ENCODE measurements at places on chromosomes 5 and 9.

- DNase-seq = no peak
These were observed 165.6 kb upstream of the FSTL4 start for GRCh38 chr5:133777951-133778350.

DNA sequence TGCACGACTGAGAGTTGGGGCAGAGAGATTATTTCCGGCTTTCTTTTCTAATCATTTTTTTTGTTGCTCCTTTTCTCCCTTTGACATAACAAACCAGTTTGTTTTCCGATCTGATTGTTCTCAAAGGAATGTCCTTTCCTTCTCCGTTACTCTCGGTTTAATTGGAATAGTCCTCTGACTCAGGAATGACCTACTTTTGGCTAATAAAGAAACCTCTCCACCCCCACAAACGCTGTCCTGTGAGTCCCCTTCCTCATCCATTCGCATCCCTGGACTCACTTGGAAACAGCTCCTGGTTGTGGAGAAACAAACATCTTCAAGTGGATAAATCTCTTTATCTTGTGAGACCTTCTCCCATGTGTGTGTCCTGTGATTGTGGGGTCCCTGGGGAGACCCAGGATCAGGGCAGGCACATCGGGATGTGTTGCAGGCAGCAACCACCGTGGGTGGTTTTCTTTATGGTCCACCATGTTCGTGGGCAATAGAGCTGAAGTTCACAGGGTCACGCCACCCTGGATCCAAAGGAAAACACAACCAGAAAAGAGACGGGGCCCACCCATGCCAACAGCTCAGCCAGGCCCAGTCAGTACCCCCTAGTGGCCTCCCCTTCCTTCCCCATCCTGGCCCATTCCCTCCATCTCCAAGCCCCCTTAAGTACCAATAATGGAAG lies 45.2 kb upstream of the NEK6 start:
- DNase-seq = no peak

DNA sequence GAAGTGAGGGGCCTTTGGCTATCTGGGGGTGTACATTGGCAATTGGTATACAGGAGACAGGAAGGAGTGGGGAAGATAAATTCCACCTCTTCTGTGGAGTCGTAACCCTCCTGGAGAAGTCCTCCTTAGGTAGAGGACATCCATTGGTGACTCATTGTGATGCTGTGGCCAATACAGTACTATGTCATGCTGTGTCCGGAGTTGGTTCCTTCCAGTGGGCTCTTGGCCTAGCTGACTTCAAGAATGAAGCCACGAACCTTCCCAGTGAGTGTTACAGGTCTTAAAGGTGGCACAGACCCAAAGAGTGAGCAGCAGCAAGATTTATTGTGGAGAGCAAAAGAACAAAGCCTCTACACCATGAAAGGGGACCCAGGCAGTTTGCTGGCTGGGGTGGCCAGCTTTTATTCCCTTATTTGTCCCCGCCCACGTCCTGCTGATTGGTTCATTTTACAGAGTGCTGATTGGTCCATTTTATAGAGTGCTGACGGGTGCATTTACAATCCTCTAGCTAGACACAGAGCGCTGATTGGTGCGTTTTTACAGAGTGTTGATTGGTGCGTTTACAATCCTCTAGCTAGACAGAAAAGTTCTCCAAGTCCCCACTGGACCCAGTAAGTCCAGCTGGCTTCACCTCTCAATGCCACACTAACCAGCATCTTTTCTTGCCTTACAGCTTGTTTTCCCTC lies 37.3 kb upstream of the FBP1 start:
- no peak for DNase-seq

DNA sequence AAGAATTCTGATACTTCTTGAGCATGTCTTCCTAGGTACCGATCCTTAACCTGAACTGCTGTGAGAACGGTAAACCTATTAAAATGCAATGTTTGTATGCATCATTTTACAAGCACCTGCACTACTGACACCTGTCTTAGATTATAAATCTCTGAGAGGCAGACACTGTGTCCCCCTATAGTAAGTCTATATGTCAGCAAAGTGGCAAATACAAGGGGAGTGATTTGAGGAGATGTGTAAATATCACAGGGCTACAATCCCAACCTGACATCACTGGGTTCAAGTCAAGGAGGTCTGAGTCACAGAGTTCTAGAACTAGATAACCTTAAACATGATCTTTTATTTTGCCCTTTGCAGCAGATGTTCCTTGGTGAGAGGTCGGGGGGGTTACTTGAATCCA lies 64.1 kb downstream of the ANKH start:
- DNase-seq = no peak

DNA sequence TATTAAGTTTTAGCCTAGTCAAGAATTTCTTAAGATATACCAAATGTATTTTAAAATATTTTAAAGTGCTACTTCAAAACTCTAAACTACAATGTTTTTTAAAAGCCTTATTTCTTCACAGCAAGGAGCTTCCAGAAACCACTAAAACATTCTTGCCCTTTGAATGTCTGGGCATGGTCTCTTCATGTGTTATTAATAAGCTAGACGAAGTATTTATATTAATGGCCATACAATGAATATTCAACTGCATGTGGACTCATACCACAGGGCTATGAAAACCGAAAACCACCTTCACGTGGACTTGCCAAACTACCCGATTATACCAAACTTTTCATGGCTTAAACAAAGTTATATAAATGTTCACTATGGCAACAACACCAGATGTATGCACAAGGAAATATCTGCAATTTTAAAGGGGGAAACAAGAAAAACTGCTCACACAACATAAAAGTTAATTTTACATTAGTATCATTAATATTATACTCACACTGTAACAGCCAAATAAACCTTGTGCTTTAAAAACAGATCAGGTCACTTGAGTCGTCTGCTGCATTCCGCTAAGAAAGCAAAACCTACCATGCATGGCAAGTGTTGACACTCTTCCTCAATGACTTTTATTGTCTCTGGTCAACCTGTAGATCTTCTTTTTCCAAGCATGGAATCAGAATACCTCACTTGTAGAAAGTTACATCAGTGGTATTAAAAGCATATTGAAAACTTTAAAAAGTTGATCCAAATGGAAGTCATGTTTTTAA lies 246.3 kb downstream of the BNC2 start:
- no peak for DNase-seq

- DNase-seq = no peak
These were observed 171.3 kb downstream of the RGS3 start for GRCh38 chr9:113634596-113635515.

- DNase-seq = no peak
These were observed 63.5 kb downstream of the ZNF354C start for GRCh38 chr5:179123491-179124272.

DNA sequence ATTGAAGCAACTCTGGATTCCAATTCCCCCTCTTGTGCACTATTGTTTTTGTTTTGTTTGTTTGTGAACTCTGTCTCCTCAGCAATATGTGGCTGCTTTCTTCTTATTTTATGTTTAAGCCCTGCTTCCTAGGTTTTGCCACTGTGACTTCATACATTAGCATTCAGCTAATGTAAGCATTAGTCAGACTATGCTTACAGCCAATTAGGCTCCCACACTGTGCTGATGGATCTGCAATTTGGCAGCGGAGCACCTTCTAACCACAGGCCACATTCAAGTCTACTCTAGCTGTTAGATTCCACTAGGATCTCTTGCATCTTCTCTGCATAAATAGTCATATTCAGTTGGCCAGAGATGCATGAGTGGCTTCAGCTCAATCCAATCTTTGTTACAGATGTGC lies 9.6 kb upstream of the BICD2 start:
- no peak for DNase-seq

Data from left lung (tissue), 14 donors.